Kidney epithelial cell (primary cell): ENCODE measurements at places on chromosomes 4 and X. TPM values are rescaled to one million over a fixed set of nuclear protein-coding genes. Genes with fewer than 3 reads are reported as not detected.

The GK gene
- total RNA-seq = 4.1 and 5.5 TPM in 2 replicates

The CCDC149 gene
- 4.9 and 8.0 TPM in 2 replicates for total RNA-seq

The CFAP99 gene
- not detected in 2 replicates for total RNA-seq

- DNase-seq = no peak
Observed at GRCh38 chr4:110632506-110633357, 9.9 kb upstream of the PITX2 start.

DNA sequence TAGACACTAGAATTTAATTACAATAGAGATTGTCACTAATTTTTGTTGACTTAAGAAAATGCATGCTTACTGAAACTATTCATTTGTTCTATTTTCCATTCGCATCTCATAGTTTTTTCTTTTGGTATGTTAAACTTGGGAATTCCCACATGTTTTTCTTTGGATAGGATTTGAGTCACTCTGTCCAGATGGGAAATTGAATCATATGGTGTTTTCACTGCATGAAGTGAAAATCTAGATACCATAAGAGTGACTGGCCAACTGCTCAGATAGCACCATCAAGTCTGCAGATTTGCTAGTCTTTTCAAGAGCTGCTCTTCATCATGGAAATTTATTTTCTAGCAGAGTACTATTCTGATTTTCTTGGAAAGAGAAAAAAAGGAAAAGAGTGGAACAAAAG, 172.6 kb downstream of the FAM47B start:
- DNase-seq = peak; percentile 18

- DNase-seq = peak; percentile 43
Observed at GRCh38 chr4:22389240-22389870, 126.5 kb downstream of the ADGRA3 start.

DNA sequence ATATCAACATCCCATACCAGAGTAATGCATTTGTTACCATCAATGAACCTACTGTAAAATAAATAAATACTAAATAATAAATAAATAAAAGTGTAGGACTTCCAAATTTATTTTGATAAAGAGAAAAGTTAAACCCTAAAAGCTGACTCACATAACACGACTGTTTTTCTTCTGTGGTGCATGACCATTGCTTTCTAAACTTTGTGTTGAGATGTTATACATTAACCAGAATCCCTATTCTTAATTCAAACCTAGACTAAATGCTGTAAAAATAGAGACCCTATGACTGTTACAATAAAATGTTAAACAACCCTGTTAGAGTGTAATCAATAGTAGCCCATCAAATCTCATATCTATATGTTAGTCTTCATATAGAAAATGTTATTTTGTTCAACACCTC, 20.9 kb upstream of the PRMT9 start:
- DNase-seq = peak; percentile 35

GRCh38 chrX:72330131-72330530, 24.4 kb upstream of the CITED1 start:
- DNase-seq = no peak

- DNase-seq = no peak
Observed at GRCh38 chrX:13506574-13506973, 62.8 kb upstream of the EGFL6 start.

DNA sequence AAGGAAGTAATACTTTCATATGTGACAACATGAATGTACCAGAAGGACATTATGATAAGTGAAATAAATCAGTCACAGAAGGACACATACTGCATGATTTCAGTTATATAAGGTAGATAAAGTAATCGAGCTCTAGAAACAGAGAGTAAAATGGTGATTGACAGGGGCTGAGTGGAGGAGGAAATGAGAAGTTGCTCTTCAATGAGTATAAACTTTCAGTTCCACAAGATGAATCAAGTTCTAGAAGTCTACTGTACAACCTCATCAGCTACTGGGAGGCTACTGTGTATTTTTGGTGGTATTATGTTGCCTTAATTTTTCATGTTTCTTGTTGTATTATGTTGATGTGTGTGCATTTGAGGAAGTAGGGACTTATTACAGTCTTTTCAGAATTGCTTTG, 270.9 kb upstream of the GRIA3 start:
- no peak for DNase-seq
